SW 1271 (cell line): ENCODE measurements at places on chromosomes 16 and 17.

DNA sequence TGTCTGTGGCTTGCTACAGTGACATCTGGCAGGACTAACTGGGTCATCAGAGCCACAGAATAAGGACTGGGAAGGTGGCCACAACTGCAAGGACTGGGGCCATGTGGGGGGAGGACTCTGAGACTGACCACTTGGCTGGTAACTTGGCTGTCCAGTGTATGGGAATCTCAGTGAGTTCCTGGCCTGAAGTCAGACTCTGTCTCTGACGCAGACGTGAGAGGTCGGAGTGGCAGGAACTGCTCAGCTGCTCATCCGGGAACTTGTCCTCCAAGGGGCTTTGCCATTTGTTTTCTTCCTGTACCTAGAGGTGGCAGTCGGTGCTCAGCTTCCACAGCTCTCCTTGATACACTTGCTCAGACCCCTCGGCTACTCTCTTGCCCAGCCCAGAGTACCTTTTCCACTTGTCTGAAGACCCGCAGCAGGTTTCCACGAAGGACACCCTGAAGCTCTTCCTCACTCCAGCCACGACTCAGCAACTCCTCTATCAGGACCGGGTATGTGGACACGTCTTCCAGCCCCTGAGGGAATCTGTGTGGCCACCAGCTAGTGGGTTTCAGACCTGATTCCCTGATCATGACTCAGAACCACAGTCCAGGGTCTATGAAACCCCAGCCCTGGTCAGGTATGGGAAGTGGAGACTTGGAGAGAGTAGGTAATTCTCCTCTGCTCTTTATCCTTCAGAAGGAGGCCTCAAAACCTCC, 7.3 kb upstream of the DPEP3 start:
- no peak for DNase-seq

GRCh38 chr16:57012353-57012752, 23.0 kb downstream of the NLRC5 start:
- DNase-seq = no peak

GRCh38 chr16:29804455-29805231, 1.7 kb upstream of the MAZ start:
- DNase-seq = peak; percentile 55

GRCh38 chr16:648071-648780, 939 bp upstream of the WDR90 start:
- DNase-seq = peak; percentile 24

DNA sequence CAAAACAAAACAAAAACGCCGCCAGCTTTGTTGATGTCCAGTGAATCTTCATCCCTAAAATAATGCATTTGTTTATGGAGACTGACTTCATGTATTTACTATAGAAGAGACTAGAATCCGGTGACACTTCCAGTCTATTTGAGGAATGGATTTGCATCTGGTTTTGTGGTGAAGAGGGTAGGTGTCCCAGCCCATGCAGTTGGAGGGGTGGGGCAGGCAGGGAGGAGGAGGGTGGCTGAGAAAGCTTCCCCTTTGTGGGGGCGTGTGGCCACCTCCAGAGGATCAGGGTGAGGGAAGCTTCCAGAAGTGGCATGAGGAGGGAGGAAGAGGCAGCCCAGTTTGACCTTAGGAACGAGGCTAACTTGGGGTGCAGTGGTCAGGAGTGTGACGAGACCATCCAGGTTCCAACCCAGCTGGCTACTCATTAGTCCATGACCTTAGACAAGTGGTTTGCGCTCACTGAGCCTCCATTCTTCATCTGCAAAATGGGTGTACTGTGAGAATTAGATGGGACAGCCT, 69.5 kb downstream of the CMIP start:
- no peak for DNase-seq

GRCh38 chr16:20889625-20890275, 10.4 kb downstream of the DCUN1D3 start:
- DNase-seq = no peak

DNA sequence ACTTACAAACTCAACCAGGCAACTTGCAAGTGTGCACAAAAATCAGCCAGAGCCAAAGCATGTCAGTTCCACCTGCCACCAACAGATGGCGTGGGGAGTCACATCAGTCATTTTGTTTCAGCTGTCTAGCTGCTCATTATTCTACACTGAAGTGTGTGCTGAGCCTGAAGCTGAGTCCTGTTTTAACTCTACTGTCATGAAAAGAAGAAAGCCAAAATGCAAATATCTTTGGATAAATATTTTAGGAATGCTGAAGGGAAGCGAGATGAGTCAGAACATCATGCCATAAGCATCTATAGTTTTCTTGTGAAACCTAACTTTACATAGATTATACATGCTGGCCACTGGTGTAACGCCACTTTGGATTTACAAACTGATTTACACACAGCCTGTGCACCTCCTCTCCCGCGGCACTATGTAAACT, 172.6 kb downstream of the CDK5R1 start:
- DNase-seq = no peak
